Naive thymus-derived CD8-positive, alpha-beta T cell (primary cell): ENCODE measurements at places on chromosomes 1 and 21.

- no peak for DNase-seq
These were observed 15.7 kb upstream of the C1orf146 start for GRCh38 chr1:92201973-92202372.

GRCh38 chr1:52955129-52955970 is 28.3 kb downstream of the SCP2 start:
- DNase-seq: no peak

DNA sequence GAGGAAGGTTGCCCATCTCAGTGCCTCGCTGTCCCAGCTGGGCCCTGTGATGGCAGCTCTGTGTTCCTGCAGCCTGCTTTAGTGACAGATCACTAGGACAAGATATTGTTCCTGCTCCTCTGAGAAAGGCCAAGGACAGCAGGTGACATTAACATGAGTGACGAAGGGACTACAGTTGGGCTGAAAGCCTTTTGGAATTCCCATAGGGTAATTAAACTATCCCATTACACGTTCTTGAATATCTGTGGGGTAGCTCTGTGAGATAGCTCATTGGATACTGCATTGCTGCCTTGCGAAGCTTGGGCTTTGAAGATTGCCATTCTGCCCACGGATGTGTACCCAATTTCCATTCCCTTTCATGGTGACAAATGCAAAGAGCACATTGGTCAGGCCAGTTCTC is 78.2 kb upstream of the COA6 start:
- DNase-seq: no peak

DNA sequence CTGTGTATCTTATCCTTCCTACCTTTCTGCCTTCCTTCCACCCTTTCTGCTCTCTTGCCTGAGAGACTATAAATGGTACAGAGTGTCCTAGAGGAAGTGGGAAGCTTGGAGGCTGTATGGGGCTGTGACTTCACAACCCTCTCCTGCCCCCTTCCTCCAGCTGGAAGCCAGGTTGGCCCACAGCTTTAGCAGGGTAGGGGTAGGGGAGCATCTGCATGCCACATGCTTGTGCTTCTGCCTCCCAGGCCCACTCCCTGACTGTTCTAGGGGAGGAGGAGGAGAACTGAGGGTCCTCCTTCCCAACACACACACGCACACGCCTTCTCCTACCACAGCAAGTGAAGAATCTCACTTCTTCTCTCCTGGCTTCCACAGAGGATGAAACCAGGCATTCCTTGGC is 3.9 kb upstream of the SLC27A3 start:
- no peak for DNase-seq

- no peak for DNase-seq
These were observed 511 bp upstream of the SNX27 start for GRCh38 chr1:151611288-151611790.

DNA sequence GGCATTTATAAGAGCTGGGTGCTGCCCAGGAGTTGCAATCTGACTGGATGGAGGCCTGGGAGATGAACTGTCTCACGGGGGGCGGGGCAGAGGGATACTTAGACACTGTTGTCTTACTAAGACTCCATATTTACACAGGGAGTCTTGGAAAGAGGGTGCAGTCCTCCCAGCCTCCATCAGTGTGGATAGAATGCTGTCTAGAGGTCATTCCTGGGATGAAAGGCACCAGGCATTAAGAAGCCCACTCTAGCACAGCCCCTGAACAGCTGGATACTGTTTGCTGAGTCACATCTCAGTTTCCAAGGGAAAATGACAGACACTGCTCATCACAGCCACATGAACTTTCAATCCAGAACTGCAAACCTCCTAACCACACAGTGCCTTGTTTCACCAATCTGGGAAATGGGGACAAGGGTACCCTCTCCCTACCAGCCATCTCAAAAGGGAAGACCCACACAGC is 43.3 kb downstream of the SSBP3 start:
- no peak for DNase-seq

DNA sequence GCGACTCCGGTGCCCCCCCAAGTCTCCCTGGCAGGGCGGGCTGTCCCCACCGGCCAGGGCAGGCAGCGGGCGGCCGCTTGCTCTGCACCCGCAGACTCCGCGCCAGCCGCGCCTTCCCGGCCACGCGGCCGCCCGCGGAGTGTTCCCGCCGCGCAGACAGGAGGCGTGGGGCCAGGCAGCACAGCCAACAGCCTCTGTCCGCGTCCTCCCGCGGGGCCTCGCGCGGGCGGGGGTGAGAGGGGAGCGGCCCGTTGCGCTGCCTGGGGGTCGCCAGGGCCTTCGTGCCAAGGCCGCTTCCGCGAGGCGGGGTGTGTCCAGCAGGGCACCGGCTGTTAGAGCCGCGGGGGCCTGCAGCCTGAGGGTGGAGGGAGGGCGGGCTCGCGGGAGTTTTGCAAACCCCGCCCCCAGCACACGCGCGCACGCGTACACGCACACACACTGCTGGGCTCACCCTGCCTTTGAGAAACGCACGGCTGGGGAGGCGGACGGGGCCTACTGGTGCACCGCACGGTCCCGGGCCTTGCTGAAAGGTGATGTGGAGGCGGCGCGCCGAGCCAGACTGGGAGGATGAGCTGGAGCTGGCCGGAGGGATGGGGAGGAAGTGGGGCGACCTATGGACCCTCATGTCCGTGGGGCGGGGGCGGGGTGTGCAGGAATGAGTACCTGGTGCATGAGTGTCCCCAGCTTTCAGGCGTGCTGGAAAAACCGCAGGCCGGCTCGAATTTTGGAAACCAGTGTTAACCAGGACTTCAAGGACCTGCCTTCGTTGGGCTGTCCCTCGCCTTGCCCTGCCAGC is 41.5 kb downstream of the KIAA1614 start:
- DNase-seq: peak; percentile 67

DNA sequence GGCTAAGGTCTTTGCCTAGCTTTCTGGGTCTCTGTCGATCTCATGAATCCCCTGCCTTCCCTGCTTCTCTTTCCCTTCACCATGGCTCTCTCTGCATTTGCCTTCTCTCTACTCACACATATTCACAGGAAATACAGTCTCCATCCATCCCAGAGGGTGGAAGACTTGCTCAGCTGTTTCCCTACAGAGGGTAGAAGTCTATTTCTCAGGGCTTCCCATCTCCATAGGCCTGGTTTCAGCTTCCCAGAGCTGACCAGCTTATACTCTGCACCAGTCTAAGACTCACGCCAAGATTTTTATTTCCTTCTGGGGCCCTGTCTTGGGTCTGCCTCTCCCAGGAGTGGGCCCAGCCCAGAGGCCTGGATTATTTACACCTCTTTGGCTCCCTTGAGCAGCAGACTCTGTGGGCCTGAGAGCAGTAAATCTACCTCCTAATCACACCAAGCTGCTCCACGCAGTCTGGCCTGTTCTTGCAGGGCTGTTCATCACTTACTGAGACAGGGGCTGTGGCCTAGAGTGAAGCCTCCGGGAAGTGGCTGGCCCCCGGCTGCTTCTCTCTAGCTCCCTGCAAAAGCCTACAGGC is 102.5 kb downstream of the PLXNA2 start:
- no peak for DNase-seq

DNA sequence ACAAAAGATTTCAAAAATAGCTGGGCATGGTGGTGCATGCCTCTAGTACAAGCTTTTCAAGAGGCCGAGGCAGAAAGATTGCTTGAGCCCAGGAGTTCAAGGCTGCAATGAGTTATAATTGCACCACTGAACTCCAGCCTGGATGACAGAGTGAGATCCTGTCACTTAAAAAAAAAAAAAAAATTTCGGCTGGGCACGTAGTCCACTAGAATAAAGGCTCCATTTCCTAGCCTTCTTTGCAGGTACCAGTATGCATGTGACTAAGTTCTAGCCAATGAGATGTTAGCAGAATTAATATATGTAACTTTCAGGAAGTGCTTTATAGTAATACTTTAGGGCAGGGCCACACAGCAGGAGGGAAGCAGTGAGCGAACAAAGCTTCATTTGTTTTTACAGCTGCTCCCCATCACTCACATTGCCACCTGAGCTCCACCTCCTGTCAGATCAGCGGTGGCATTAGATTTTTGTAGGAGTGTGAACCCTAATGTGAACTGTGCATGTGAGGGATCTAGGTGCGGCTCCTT is 28.8 kb upstream of the SYDE2 start:
- DNase-seq: no peak

GRCh38 chr1:112689196-112689841 is 14.9 kb downstream of the MOV10 start:
- DNase-seq: no peak

DNA sequence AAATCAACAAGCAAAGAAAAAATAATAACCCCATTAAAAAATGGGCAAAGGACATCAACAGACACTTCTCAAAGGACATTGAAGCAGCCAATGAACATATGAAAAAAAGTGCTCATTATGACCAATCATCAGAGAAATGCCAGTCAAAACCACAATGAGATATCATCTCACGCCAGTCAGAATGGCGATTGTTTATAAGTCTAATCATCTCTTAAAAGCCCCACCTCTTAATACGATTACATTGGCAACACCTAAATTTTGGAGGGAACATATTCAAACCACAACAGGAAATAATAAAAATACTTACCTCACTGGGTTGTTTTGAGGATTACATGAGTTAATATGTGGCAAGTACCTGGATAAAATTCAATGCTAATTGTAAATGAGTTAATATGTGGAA is 57.1 kb upstream of the PLPPR4 start:
- no peak for DNase-seq

- DNase-seq: no peak
These were observed 760 bp upstream of the TINAGL1 start for GRCh38 chr1:31575369-31576140.

DNA sequence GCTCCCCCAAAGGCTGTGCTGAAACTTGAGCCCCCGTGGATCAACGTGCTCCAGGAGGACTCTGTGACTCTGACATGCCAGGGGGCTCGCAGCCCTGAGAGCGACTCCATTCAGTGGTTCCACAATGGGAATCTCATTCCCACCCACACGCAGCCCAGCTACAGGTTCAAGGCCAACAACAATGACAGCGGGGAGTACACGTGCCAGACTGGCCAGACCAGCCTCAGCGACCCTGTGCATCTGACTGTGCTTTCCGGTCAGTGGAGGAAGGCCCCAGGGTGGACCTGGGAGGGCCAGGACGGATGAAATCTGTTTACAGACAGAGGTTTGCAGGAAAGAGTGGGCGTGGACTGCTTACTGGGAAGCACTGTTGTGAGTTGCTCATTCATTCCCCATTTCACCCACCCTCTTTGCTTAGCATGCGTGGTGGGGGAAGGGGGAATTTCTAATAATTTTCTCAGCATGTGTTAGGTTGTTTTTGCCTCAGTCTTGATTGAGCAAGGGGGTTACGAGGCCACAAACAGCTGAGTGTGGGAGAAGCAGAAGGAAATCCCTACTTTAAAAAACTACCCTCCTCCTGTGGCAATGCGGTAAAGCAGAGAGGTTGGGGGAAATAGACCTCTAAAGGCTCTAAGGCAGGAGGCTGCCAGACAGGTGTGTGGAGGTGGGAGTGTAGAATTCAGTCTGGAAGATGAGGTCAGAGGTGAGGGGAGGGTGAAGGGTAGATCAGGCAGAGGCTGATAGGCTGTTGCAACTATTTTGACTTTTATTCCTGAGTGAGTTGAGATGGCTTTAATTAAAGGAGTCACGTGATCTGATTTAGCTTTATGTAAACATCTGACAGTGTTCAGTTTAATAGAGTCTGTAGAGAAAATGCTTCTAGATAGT is 1.3 kb downstream of the FCGR2A start:
- no peak for DNase-seq

DNA sequence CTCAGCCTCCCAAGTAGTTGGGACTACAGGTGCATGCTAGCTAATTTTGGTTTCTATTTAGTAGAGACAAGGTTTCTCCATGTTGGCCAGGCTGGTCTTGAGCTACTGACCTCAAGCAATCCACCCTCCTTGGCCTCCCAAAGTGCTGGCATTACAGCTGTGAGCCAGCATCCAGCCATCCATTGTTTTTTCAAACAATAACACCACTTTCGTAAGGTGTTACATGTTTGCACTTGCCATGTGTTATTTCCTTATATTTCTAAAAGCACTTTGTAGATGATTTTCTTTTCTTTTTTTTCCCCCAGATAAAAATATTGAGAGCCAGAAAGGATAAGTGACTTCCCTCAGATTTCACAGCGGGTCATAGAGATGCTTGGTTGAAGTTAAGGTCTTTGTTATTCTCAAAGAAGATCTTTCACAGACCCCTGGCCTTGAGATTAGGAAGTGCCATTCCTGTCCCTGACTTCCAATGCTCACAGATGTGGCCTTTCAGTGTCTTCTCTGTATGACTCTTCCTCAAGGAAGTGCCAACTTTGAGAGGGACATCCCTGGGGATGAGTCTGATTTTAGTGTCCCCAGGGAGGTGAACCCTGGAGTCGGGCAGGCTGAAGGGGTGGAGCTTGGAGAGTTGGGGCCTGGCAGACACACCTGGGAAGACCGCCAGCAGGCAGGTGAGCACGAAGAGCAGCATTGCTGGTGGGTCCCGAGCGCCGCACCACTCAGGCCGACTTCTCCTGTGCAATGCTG is 6.3 kb downstream of the PIGR start:
- no peak for DNase-seq

- DNase-seq: no peak
These were observed 38.2 kb downstream of the CTNNBIP1 start for GRCh38 chr1:9871707-9872425.

GRCh38 chr1:84581648-84582047 is 7.4 kb upstream of the CTBS start:
- no peak for DNase-seq

GRCh38 chr1:243582326-243582725 is 267.7 kb downstream of the AKT3 start:
- no peak for DNase-seq
